PC-9 (cell line): ENCODE measurements at places on chromosomes 3 and 15. TPM values are rescaled to one million over a fixed set of nuclear protein-coding genes. Genes with fewer than 3 reads are reported as not detected.

GRCh38 chr15:83477808-83478537 is 30.8 kb downstream of the SH3GL3 start:
- H3K4me1 ChIP-seq, result no peaks in the 10 kb centered on the region
- no peak for DNase-seq
- no peak overlapping the region for H3K4me3 ChIP-seq

GRCh38 chr3:172222478-172223071 is 183.2 kb downstream of the FNDC3B start:
- no peak for DNase-seq
- H3K36me3 ChIP-seq, result peaks cover 61% of the 10 kb centered on the region
- no peak overlapping the region for H3K4me3 ChIP-seq
- peaks cover 44% of the 10 kb centered on the region for H3K4me1 ChIP-seq
- no peaks in the 10 kb centered on the region for H3K27me3 ChIP-seq

DNA sequence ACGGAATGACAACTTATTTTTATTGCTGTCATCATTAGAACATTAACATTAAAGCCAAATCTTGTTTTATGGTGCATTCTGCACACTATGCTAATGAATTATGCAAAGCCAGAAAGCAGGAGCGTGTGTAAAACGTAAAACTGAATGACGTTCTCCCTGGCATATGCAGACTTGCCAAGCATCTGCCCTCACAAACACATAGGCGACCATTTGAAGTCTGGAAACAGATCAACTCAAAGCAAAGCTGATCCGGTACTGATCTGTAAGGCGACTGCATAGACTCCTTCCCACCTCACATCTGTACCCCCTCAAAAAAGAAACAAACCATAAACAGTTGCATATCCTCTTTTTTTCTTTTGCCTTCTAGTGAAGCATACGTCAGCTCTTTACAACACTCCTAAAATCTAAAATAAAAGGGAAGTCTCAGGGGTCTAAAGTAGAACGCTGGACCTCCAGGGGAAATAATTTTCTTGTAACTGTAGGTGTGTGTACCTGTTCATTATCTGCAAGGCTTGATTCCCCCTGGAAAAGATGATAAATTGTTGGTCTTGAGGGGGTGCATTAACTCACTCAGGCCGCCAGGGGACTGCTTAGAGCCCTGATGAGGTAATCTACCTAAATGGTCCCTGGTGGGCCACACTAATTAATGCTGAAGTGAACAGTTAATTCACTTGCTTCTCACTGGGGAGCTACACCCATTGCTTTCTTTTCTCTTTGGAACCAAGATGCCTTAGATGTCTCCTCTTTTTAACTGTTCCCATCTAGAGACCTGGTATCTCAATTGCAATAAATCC is 231.4 kb downstream of the CDIN1 start:
- no peak for DNase-seq
- H3K27ac ChIP-seq, result no peak overlapping the region
- no peaks in the 10 kb centered on the region for H3K27me3 ChIP-seq
- H3K4me1 ChIP-seq, result no peaks in the 10 kb centered on the region
- no peak overlapping the region for H3K4me3 ChIP-seq

DNA sequence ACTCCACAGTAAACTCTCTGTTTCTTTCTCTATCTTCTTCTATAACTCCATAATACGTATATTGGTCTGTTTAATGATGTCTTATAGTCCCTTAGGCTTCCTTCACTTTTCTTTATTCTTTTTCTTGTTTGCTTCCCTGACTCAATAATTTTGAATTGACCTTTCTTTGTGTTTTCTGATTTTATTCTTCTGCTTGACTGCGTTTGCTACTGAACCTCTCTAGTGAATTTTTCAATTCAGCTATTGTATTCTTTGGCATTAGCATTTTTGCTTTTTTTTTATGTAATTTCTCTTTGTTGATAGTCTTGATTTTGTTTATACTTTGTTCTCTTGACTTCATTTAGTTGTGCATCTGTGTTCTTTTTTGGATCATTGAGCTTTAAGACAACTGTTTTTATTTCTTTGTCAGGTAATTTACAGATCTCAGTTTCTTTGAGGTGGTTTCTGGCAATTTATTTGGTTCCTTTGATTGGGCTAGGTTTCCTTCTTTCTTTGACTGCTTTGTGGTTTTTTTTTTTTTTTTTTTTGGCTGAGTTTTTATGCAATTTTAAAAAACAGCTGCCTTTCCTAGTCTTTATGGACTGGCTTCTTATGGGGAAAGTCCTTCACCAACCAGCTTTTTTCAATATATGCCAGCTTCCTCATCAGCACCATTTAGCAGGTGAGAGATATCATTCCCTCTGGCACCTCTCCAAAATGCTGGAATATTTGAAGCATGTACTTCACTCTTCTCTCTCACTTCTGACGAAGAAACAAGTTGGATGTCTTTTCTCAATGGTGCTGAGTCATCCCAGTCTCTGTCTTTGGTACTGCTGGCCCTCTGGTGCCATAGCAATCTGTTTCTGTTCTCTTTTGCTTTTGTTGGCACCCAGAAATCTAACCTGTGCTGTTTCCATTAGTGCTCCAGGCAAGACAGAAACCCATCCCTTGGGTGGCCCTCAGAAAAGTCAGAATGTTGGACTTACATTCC is 17.6 kb downstream of the RSRC1 start:
- no peak overlapping the region for H3K4me3 ChIP-seq
- H3K4me1 ChIP-seq, result 0 out of 2 replicates have a peak, but pooled peaks cover 11% of the 10 kb centered on the region
- peak; percentile 62 for DNase-seq
- peaks cover 20% of the 10 kb centered on the region for H3K36me3 ChIP-seq
- H3K27me3 ChIP-seq, result no peaks in the 10 kb centered on the region
- H3K27ac ChIP-seq, result peak overlapping the region; percentile 18; the same call in 1 of the 2 replicates

GRCh38 chr3:101988596-101988995 is 139.3 kb downstream of the NFKBIZ start:
- no peaks in the 10 kb centered on the region for H3K36me3 ChIP-seq
- H3K27me3 ChIP-seq, result no peaks in the 10 kb centered on the region
- H3K4me1 ChIP-seq, result peaks cover 12% of the 10 kb centered on the region
- no peak overlapping the region for H3K27ac ChIP-seq
- no peak for DNase-seq
- no peak overlapping the region for H3K4me3 ChIP-seq

DNA sequence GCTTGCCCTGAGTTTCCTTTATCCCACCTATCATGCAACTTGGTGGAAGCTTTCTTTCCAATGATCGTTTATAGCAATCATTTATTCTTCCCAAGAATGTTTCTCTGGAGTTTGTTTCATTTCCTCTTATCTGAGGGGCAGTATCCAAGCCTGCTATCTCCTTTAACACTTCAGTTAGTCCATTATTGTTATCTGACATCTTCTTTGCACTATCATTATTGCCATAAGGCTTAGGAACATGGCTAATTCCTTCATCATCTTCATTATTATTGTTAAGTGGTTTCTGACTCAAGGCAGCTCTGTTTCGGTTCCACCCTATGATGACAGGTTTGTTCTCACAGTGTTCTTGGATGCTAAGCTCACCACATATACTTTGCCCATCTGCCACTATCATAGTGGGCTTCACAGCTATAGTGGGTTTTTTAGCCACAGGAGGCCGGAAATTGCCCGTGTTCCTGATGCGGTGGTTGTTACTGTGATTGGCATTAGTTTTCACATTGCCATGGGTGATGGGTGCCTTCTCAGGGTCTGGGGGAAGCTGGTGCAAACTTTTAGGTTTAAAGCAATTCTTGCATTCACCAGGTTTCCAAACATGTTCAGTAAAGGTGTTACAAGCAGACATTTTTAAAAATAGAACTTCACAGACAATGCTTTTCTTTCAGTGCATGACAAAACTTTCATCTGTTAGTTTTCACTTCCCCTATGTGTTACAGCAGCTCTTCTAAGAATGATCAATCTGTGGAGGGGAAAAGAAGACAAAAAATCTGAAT is 110.6 kb upstream of the TSPAN3 start:
- no peak for DNase-seq
- no peaks in the 10 kb centered on the region for H3K4me1 ChIP-seq
- no peaks in the 10 kb centered on the region for H3K27me3 ChIP-seq
- no peak overlapping the region for H3K27ac ChIP-seq
- H3K4me3 ChIP-seq, result no peak overlapping the region

DNA sequence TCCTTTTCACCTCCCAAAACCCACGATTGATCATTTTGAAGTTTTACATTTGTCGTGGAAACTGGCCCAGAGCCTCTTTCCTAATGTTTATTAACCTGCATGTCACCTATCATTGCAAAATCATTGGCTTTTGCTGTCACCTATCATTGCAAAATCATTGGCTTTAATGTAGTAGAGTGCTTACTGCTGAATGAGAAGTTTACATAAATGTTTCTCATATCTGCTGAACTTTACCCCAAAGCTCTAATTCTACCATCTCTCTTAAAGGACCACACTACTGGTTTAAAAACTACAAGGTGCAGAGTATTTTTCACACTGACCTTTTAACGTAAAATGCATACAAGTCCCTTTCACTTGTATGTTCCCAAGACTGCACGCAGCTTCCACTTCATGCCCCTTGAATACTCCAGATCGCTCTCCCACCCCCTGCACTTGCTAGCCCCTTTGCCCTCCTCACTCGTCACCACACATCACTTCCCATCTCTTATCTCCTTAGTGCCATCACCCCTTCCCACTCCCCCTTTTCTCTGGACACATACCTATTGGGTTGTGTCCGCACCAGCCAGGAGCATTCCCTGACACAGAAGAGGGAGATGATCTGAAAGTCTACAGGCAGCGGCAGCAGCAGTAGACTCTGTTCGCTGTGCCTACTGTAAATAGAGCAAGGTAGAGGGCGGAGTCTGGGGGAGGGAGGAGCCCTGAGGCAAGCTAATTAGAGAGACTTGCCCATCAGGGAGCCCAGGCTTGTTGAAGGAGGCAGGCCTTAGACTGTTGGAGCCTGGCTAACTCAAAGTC is 30.2 kb upstream of the ATOSA start:
- H3K4me3 ChIP-seq, result no peak overlapping the region
- peaks cover 17% of the 10 kb centered on the region for H3K4me1 ChIP-seq
- H3K27ac ChIP-seq, result 0 out of 2 replicates have a peak overlapping the region, but pooled peaks have one; percentile 23

DNA sequence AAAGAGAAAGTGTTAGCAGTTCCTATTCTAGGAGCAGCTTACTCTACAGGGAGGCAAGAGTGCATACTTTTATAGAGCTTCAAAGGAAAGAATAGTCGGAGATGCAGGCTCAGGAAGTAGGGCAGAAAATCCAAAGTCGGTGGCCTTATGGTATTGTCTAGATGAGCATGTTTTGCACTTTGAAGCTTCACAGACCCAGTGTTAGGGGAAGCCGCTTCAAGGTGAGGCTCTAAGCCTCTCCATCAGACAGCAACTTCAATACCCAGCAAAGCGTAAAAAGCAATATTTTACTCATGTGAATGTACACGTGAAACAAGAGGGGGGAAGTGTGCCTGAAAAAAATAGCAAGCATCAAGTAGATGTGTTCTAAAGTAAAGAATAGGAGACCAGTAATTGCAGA is 125.6 kb upstream of the RASGRP1 start:
- no peaks in the 10 kb centered on the region for H3K27me3 ChIP-seq
- DNase-seq, result no peak
- H3K4me1 ChIP-seq, result no peaks in the 10 kb centered on the region
- no peaks in the 10 kb centered on the region for H3K36me3 ChIP-seq

DNA sequence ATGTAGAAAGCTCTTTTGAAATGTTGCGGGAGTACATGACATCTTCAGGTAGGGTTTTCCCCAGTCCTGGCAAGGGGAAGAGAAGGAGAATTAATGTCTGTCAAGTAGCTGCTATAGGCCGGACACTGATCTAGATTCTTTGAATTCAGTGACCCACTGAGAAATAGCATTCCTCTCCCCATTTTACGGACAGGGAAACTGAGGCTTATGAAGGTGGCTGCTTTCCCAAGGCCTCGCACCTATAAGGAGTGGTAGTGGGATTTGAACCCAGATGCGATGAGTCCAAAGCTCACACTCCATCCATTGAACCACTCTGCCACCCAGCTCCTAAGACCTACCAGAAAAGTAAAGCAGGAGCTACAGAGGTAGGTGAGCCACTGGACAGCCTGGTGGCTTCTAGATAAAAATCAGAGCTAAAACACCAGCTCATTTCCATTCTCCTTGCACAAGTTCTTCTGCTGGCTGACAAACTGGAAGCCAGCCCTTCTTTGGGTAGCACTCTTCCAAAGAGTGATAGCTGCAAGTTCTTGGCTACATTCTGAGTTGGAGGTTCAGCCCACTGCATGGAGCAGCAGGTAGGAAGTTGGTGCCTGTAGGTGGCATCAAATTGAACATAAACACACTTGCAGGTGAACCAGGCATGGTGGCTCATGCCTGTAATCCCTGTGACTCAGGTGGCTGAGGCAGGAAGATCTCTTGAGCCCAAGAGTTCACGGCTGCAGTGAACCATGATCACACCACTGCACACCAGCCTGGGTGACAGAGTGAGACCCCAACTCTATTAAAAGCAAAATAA is 22.0 kb downstream of the ZNF710 start:
- no peak overlapping the region for H3K27ac ChIP-seq
- no peaks in the 10 kb centered on the region for H3K36me3 ChIP-seq
- no peaks in the 10 kb centered on the region for H3K27me3 ChIP-seq
- DNase-seq, result no peak
- no peak overlapping the region for H3K4me3 ChIP-seq
- no peaks in the 10 kb centered on the region for H3K4me1 ChIP-seq

DNA sequence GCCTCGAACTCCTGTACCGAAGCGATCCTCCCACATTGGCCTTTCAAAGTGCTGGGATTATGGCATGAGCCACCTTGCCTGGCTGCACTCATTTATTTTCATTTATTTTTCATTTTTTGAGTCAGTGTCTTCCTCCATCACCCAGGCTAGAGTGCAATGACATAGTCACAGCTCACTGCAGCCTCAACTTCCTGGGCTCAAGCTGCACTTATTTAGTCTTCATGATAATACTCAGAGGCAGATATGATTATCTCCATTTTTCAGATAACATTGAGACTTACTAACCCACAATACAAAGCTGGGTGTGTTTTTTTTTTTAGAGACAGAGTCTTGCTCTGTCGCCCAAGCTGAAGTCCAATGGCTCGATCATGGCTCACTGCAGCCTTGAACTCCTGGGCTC is 10.0 kb downstream of the PRKCI start:
- no peak overlapping the region for H3K4me3 ChIP-seq
- DNase-seq, result no peak
- no peaks in the 10 kb centered on the region for H3K27me3 ChIP-seq

Gene SUSD5
- 0.35 and 0.45 TPM in 2 replicates for total RNA-seq

Gene CTXN2
- not detected in 2 replicates for total RNA-seq

Gene CHL1
- total RNA-seq, result not detected in 2 replicates

Gene GPR27
- total RNA-seq, result not detected in 2 replicates

Gene ARIH1
- total RNA-seq, result 144 and 190 TPM in 2 replicates

Gene GOLGA8O
- total RNA-seq, result 0.28 and 0.59 TPM in 2 replicates

Gene CLDN18
- total RNA-seq, result not detected in 2 replicates

Gene LRRIQ4
- 1.3 TPM in 2 replicates for total RNA-seq
